Stimulated activated CD8-positive, alpha-beta memory T cell treated with anti-CD3 and anti-CD28 coated beads, Interleukin-7, amount 100 ng/mL, for 24 hours (primary cell): ENCODE measurements at places on chromosomes 1 and 21.

DNA sequence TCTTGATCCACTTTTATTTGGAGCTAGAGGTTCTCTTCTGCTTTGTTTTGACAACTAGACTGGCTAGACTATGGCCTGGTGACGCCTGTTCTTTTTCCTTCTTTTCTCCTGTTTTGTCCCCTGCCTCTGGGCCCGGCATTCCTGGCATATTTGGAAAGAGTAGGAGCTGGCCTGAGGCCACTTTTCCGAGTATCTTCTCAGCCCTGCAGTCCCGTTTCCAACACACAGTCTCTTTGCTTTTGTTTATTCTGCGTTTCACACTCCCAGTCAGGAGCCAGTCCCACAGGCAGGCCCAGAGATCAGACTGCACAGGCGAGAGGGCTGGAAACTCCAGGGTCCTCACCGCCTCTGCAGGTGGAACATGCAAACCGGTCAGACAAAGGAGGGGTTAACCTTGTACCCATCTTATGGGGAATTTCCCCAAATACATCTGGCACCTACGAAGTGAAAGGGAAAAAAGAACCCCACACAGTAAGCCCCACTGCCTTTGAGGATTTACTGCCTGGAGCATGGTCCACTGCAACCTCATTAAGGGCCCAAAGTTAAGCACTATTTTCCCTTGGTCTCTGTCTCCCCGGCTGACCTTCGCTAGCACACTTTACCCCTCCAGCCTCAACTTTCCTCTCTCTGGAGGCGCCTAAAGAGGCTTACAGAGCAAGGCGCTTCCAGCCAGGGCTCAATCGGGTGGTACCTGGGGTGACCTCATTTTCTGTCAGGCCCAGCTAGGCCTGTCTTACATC is 141.1 kb downstream of the TOMM20 start:
- no peak for DNase-seq

DNA sequence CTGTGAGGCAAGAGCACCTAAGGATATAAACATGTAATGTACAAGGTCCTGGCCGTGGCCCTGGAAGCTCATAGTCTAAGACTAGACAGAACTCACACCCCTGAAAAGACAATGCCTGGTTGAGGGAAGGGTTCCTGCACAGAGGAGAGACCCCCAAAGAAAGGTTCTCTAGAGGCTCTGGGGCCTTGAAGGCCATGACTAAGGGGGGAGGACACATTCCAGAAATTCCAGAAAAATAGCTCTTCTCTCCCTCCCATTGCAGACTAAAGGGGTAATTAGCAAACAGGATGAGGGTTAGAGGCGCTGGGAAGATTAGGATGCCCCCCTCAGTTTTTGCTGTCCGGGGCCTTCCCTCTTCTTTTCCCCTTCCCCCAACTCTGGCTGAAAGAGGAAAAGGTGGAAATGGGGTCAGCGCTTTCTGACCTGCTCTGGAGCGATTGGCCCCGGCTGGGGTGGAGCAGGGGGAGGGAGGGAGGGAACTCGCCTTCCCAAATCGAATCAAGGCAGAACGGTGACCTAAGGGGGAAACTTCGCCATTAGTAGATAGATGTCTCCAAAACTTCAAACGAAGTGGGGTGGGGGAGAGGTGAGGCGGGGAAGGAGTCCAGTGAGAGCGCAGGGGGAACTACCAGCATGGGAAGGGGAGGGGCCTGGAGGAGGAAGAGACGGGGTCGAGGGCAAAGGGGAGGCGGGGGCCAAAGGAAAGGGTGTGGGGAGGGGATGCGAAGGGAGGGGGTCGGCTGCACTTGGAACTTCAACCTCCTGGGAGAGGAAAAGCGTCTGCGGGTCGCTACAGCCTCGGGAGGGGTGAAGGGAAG is 11.8 kb downstream of the PAX7 start:
- DNase-seq, result no peak

DNA sequence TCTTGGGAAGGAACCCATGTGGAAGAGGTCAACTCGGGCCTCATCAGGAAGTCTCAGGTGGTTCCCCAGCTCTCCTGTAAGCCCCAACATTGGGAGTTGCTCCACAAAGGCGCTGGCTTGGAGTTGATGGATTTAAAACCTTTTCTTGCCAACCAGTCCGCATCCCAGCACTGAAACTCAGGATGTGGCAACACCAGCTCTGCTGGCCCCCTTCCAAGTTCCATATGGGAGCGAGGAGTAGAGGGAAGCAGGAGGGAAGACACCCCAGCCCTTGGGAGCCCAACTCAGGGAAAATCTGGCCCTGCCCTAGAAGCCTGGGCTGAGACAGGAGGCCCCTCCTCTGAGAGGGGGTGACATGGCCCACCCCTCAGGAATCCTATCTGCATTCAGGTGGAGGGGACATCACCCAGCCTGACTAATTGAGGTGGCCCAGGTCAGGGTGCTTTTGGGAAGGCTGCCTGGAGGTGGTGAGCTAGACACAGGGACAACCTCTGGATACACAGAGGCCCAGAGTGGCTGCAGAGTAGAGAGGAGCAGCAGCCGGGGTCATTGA is 33.1 kb upstream of the DMBX1 start:
- DNase-seq, result no peak

DNA sequence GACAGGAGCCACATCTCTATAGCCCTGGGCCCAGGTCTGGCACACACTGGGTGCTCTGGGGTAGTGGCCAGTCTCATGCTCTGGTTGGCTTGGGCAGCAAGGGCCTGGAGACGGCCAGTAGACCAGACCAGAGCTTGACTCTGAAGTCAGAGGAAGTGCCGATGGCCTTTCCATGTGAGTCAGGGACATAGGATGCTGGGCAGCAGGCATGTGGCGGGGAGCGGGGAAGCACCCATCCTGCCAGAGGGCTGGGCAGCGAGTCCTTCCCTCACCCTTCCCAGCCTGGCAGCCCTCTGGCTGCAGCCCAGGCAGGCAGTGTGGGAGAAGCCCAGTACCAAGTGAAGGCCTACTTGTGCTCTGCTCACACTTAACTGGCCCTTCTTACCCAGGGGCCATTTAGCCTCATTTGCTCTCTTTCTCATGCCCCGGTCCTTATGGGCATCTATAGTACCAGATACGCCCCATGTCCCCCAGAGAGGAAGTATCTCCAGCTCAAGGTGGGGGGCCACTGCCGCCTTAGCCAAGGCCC is 3.3 kb downstream of the GPR153 start:
- DNase-seq, result no peak

DNA sequence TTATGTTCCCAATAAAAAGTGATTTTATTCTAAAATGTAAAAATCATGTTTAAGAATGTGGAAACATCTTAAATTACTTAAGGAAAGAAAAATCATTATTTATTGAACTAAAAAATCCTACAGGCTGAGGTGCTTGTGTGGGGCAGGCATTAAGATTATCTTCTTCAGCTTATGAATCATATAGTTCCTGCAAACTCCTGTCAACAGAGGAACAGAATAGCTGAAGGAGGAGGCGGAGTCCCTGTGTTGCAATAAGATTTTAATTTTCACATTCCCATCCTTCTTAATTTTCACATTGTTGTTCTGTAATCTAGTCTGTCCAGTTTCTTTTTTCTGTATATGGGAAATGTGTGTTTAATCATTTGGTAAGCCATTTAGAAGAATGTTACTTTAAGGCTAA is 20.6 kb upstream of the OLFML3 start:
- DNase-seq, result no peak

DNA sequence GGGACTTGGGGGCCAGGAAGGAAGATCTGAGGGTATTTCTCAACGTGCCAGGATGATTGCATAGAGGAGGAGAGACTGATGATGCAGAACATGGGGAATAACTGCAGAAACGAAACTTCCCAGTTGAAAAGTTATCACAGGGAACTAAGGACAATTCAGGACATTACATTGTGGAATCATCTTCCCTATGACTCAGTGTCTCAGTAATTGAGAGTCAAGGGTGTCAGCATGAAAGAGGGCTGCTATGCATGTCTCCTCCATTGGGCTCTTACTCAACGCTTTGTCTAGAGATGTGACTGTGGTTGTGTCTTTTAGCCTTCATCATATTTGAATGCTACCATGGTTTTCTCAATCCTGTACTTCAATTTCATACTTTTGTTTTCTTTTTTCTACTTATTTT is 48.9 kb upstream of the PTGFR start:
- no peak for DNase-seq

GRCh38 chr1:182410620-182411273 is 10.3 kb upstream of the TEDDM1 start:
- no peak for DNase-seq

- no peak for DNase-seq
These were observed 28.4 kb downstream of the MAPKAPK2 start for GRCh38 chr1:206713070-206713469.

- DNase-seq, result no peak
These were observed 2.1 kb downstream of the KIF26B start for GRCh38 chr1:245156736-245157505.

GRCh38 chr1:95865769-95866168 is 631.8 kb downstream of the RWDD3 start:
- no peak for DNase-seq

DNA sequence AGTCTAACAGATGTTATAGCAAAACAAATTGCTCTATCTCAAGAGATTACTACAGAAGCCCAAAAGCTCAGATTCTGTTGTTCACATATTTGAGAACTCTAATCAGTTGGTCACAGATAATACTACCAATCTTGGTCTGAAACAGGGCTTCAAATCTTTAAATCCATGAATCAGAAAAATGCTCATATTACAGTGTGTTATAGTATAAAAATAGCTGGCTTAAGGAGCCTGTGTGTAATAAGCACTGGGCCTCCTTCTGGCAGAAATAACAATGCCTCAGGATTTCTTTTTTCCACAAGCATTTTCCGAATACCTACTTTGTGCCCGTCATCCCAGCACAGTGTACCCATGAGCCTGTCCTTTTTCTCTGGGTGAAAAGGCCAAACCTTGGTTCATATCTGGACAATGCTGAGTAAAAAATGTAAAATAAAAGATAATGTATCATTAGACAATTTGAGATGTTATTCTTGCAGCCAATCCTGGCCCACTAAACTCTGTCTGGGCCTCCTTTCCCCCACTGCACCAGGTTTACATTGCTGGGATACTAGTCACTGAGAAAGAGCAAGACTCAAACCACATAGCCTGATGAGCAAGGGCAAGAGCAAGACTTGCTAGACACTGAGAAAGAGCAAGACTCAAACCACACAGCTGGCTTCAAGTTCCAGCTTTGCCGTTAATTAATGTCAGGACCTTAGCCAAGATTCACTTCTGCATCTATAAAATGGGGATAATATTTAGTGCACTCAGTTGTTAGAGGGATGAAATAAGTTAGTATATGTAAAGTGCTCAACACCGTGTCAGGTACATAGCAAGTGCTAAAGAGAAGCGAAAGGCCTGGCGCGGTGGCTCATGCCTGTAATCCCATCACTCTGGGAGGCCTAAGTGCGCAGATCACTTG is 17.0 kb upstream of the ADAR start:
- DNase-seq, result no peak

- DNase-seq, result no peak
These were observed 11.4 kb upstream of the RWDD3 start for GRCh38 chr1:95222629-95223028.

DNA sequence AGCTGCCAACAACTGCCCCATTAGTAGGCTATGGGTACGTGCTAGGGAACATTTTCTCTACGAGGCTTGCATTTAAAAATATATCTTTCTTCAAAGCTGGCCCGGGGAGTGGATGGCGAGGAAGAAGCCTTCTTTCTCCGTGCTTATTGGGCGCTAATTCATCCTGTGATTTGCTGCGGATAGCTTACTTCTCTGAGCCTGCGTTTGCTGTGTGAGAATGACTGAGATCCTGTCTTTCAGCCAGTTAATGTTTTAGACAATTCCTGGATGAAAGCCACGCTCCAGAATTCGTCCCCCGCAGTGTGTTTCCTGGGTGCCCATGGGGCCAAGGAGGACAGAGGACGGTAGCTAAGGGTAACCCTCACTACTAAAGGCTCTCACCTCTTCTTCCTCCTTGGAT is 57.8 kb upstream of the TARBP1 start:
- DNase-seq, result no peak

DNA sequence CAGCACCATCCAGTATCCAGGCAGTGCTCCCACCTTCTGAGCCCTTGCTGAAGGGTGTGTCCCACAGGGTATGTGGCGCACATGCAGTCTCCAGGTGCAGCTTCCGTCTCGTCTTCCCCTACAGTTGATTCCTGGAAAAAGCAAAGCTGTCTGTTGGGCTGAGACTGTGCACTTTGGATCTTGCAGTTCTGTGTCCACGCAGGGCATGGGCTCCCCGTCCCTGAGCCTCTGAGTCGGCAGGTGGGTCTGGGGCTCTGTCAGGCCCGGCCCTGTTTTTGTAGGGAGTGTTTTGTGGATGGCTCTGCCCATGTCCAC is 32.8 kb downstream of the SNAP47 start:
- DNase-seq, result no peak

DNA sequence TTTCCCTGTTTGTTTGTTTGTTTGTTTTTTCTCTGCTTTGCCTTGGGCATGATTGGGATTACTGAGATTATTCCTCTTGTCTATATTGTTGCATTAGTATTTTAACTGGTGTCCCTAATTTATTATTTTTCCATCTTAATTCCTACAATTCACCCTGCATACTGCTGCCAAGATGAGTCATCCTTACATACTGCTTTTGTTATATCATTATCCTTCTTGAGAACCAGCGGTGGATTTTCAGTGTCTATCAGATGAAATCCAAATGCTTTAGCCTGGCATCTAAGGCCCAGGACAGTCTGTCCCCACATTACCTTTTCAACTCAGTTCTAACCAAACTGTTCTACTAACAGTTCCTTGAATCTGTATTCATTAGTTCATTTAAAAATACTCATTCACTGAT is 101.7 kb downstream of the OLFML2B start:
- DNase-seq, result no peak

GRCh38 chr1:93151474-93151873 is 28.7 kb downstream of the TMED5 start:
- no peak for DNase-seq

DNA sequence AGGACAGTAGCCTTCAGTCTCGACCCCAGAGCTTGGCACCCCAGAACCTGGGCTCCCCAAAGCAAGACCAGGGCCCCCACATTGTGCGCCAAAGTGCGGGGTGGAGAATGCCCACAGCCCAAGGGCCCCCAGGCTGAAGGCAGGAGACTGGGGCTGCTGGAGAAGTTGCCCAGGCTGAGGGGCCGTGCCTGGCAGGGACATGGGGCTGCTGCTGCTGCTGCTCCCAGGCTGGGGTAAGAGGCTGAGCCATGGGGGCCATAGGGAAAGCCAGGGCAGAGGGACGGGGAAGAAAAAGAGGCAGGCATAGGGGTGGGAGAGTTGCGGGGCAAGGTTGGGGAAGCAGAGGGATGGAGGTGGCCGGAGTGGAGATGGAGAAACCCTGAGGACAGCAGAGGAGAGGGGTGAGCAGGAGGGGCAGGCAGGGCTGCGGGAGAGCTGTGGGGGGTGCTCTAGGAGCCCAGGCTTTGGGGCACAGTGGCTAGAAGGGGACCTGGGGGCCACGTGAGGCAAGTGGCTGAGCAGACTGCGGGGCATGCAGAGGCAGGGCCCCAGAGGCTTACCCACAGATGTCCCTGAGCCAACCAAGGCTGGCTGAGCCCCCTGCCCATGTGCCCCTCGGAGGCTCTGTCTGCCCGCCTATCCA is 18.9 kb downstream of the SLC27A3 start:
- no peak for DNase-seq

GRCh38 chr21:42426424-42426823 is 22.7 kb downstream of the UBASH3A start:
- DNase-seq, result no peak
